Activated CD4-positive, alpha-beta T cell treated with anti-CD3 and anti-CD28 coated beads, Interleukin-2, Interleukin-6, amounts not matched to agents 100 ng/mL and 50 ng/mL, durations not matched to agents 16 hours and 8 hours (primary cell): ENCODE measurements at places on chromosomes 6 and 20.
A peak's percentile ranks its signal among the peaks of the same experiment; 100 is the strongest.

DNA sequence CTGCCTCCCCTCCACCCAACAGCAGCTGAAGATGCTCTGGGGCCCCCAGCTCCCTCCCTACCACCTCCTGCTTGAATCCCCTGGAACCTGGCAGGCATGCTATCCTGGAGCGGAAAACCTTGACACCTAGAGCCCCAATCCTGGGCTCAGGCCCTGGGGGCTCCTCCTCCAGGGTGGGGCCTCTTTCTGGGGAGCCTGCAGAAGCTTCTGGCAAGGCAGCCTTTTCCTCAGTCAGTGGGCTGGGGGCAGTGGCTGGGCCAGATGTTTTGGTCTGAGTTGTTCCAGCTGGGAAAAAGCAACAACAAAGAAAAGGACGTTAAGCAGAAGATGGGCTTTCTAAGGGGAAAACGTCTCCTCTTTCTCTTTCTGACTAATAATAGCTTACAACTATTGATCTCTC is 21.1 kb downstream of the KIAA1755 start:
- DNase-seq, result no peak

DNA sequence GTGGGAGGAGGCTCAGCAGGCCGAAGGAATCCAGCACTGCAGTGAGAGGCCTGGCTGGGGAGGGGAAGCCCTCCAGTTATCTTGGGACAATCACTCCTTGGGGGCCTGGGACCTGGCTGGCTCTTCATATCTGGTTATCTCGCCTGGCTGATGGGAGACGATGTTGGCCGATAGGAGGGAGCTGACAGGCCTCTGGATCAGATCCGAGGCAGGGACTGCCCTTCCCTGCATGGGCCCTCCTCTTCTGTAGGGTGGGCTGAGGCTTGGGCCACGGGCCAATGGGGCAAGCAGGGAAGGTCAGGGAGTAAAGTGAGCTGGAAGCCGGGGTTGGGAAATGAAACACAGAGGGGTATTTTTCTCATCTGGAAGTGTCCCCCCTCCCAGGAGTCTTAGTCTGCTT is 25.2 kb downstream of the MANBAL start:
- DNase-seq, result no peak

GRCh38 chr6:150167479-150167873 is 24.6 kb downstream of the PPP1R14C start:
- DNase-seq, result no peak

- peak; percentile 60 for DNase-seq
These were observed 154.5 kb downstream of the HACE1 start for GRCh38 chr6:104705095-104705707.

DNA sequence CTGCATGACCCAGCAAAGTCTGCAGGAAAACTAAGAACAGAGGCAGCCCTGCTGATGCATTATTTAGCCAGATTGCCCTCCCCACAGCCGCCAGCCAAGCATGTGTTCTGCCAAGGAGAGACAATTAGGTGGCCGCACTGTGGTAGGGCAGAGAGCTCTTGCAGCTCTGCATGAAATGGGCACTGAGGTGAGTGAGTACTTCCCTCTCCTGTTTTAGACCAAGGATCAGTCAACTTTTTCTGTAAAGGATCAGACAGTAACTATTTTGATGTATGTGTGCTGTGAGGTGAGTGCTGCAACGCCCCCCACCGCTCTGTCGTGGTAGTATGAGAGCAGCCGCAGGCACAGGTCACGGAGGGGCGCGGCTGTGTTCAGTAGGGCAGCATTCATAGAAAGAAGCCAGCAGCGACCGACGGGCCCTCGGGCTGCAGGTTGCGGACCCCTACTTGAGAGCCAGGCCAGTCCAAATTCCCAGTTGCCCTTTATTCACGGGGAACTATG is 23.8 kb upstream of the FAM50B start:
- DNase-seq, result no peak

GRCh38 chr20:62740286-62741141 is 31.9 kb downstream of the NTSR1 start:
- peak; percentile 95 for DNase-seq

GRCh38 chr6:22636452-22636851 is 67.1 kb downstream of the HDGFL1 start:
- DNase-seq, result no peak

GRCh38 chr6:169789146-169789943 is 37.9 kb downstream of the ERMARD start:
- no peak for DNase-seq

DNA sequence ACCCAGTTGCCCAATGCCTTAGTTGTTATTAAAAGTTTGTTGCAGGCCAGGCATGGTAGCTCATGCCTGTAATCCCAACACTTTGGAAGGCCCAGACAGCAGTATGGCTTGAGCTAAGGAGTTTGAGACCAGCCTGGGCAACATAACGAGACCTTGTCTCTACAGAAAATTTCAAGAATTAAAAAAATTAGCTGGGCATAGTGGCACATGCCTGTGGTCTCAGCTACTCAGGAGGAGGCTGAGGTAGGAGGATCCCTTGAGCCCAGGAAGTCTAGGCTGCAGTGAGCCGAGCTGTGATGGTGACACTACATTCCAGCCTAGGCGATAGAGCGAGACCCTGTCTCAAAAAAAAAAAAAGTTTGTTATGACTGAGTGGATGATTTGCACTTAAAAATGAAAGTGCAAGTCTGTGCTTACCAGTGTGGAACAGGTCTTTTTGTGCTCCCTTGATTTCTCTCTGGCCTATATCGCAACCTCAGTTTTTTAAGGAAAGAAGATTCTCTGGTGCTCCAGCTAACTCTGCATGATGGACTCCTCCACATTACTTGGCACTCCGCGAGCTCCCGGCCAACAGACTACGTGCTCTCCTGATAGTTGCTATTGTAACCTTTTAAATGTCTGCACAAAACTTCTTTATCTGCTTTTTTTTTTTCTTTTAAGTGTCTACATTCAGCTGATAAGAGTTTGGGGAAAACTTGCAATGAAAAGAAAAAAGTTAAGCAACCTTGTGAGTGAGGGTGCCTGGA is 22.1 kb downstream of the ZKSCAN3 start:
- no peak for DNase-seq

- no peak for DNase-seq
These were observed 846 bp downstream of the PDE10A start for GRCh38 chr6:165662041-165662748.

DNA sequence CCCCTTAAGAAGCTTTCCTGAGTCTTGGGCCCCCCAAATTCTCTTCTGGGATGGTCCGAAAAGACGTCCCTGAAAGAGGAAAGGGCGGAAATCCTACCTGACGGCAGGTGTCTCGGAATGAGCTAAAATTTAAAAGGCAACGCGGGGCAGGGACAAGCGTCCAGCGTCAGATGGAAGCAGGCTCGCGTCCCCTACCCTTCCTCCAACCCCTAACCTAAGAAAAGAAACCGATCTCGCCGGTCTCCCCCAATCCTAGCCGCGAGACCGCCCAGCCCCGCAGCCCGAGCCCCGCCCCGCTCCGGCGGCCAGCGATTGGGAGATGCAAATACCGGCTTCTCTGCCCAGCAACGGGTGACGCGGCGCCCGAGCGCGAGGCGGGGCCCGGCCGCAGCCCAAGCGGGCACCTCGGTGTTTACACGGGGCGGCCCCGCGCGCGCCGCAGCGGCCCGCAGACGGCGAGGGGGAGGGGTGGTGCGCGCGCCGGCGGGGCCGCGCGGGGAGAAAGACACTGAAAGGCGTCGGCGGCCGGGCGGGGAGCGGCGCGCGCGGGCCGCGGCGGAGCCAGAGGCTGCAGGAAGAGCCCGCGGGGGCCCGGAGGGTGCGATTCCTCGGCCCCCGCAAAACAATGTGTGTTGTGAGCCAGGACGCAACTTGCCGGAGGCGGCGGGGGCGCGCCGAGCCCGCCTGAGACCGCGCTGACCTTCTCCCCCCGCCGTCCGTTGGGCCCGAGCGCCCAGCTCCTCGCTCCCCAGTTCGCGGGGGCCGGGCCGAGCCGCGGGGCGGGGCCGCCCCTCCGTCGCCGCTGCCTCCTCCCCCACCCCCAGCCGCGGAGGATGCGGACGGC is at the start of gene SOX12:
Gene SOX12 (plus strand): TSS at position 508 of the 844 bp plus-strand sequence. CDS start 373 bp downstream, outside the sequence.
- DNase-seq, result peak; percentile 98
